NCI-H1105 treated with DMSO at 0.1 percent for 48 hours (cell line): ENCODE measurements at places on chromosomes 5 and 9.

DNA sequence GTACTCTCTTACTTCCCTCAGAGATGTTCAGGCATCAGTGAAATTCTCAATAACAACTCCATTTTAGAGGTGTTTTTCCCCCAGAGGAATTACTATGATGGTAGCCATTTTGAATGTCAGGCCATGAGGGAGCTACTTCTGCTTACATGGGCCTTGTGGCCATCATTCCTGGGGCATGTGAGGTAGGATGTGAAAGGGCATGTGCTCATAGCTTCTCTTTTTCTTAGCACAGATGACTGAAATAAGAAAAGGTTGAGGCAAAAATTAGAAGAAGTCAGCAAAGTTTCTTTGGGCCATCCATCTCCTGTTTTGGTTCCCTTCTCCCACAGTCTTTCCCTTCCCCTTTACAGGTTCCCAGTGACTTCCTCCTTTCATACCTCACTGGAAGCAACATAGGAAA, 68.8 kb downstream of the FEM1C start:
- no peak for DNase-seq

GRCh38 chr5:130502702-130503101, 598.4 kb downstream of the CHSY3 start:
- DNase-seq: no peak

DNA sequence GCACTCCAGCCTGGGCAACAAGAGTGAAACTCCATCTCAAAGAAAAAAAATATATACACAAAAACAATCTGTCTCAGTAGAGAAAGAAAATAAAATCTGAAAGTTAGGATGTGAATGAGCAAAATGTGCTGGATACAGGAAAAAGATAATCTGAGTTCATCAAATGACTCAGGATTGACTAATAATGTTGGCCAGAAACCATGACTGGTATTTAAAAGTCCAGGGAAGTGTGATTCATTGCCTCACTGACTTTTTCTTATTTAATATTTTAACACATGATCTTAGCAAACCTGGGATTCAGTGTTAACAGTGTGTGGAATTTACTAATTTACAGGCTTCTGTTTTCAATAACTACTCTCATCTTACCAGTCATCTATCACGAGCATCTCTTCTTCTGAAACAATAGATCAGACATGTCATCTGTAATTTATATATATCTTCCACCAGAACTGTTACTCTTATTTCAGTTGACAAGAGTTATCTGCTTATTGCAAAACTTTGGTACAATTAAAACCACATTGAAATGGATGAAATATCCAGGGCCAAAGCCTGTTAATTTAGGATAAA, 256.7 kb downstream of the CDH12 start:
- no peak for DNase-seq

- DNase-seq: peak; percentile 63
Observed at GRCh38 chr9:18398038-18398437, 75.9 kb upstream of the ADAMTSL1 start.

- DNase-seq: no peak
Observed at GRCh38 chr5:67998709-67999261, 216.8 kb upstream of the PIK3R1 start.

DNA sequence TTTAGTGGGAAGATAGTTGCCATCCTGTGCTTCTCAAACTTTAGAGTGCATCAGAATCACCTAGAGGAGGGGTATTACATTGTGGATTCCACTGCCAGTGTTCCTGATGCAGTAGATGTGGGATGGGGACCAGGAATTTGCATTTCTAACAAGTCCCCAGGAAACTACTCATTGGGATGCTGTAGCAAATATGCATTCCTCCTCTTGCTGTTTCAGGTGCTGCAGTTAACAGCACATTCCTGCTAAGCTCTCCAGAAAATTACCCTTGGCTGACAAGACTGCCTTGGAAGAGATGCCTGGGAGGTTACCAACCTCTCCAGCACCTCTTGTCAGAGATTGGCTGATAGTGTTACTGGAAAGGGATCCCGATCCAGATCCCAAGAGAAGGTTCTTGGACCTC, 270.5 kb downstream of the OSTF1 start:
- no peak for DNase-seq

DNA sequence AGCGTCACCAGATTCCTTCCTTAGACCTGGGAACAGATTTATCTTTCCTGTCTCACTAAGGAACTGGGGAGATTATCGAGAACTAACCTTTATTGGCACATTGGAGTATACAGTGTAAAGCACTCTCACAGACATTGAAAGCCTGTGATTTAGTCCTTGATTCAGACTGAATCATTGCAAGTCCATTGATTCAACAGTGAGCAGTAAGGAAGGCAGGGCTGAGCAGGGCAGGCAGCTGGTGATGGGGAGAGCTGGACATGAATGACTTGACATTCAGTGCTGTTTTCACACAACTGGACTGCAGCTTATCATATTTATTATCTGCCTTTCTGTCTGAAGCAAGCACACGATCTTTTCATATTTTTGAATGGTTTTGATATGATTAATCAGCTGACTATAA, 16.2 kb downstream of the ISOC1 start:
- no peak for DNase-seq

DNA sequence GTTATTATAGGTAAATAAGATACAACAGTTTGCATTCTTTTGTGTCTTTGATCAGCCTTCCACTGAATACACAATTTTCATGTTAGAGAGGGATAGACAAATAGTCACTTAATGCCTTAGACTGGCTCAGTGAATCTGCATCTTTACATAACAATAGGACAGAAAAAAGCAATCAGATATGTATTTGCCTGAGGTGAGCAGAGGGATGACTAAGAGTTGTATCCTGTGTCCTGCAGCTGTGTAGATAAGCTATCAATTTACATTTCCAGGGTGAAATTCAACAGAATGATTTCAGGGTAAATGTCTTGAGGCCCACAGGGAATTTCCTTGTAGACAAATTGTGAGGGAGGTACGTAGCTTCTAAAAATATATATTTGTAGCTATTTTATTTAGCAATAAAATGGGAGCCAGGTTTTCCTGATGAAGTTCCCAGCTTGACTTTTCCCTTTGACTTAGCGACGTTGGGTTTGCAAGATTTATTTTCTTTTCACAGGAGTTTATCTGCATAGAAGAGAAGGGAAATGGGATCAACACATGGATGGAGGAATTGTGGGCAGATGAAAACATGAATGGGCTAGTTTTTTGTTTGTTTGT, 586.1 kb upstream of the CDH6 start:
- DNase-seq: no peak

DNA sequence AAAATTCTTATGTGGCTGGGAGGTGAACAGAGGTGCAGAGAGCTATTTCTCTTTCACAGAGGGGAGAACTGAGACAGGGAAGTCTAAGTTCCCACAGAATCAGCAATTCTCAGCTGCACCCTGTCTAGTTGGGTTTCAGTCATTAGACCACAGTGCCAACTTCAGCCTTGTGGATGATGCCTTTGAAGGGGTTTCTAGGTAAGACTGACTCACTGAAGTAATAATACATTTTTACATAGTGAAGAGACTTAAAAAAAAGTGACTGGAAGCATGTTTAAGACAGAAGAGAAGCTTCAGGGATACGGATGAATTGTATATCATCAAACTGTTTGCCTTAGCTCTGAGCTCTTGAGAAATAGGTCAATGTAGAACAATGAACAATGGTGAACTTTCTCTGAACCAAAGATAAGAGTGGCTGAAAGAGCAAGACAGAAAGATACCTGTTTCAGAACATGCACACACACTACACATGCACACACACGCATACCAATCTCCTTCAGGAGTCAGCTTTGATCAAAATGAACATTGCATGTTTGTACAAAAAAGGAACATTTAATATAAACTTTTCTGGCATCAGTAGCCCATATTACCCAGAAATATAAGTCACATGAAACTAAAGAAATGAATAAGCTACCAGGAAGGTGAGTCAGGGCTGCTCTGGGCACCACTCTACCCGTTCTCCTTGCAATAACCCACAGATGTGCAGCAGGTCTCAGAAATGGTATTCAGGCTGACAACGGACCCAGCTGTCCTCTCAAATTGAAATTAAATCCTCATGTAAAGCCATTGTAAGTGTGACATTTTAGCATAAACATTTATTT, 12.6 kb upstream of the FYB1 start:
- DNase-seq: no peak

- no peak for DNase-seq
Observed at GRCh38 chr9:128972956-128973355, 25.5 kb downstream of the NUP188 start.

- DNase-seq: no peak
Observed at GRCh38 chr9:137664676-137665075, 45.9 kb downstream of the EHMT1 start.

- no peak for DNase-seq
Observed at GRCh38 chr5:121138495-121138907, 674.4 kb downstream of the PRR16 start.

- no peak for DNase-seq
Observed at GRCh38 chr5:179459771-179460170, 90.6 kb upstream of the RUFY1 start.

GRCh38 chr5:42591015-42591414, 165.6 kb upstream of the CCDC152 start:
- DNase-seq: no peak

DNA sequence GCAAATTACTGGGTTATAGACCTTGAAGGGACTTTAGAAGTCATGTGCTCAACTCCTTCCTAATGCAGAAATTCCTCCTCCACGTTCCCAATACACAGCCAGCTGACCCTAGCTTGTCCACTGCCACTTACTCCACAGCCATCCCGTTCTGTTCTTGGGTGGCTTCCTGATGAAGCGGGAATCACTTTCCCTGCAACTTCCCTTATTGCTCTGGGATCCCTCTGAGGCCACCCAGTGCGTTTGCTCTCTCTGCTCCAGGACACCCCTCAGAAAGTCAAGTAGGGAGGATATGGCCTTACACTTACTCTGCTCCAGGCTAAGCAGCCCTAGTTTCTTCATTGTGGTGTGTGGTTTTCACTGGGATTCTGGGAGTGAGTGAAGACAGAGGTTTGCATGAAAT, 55.5 kb downstream of the GALNT12 start:
- DNase-seq: no peak

DNA sequence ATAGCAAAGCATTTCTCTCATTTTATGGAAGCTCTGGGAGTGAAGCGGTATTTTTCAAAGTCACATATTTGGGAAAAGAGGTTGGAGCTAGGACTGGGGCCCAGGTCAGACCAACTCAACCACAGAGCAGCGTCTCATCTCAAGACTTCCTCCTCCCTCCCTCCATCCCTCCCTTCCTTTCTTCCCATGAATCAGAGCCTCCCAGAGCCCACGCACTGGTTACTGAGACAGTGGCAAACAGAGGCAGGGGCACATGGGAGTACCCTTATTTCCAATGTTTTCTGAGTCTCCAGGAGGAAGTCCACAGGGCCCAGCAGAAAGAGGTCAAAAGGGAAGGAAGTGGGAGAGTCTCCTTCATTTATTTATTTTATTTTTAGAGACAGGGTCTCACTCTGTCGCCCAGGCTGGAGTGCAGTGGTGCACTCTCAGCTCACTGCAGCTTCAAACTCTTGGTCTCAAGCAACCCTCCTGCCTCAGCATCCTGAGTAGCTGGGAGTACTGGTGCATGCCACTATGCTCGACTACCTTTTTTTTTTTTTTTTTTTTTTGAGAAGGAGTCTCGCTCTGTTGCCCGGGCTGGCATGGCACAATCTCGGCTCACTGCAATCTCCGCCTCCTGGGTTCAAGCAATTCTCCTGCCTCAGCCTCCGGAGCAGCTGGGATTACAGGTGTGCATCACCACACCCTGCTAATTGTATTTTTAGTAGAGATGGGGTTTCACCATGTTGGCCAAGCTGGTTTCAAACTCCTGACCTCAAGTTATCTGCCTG, 52.5 kb upstream of the CDKN2AIPNL start:
- DNase-seq: no peak

- peak; percentile 17 for DNase-seq
Observed at GRCh38 chr9:14232111-14232510, 81.8 kb downstream of the NFIB start.

GRCh38 chr9:30362373-30362772, 2022.1 kb upstream of the ACO1 start:
- no peak for DNase-seq

DNA sequence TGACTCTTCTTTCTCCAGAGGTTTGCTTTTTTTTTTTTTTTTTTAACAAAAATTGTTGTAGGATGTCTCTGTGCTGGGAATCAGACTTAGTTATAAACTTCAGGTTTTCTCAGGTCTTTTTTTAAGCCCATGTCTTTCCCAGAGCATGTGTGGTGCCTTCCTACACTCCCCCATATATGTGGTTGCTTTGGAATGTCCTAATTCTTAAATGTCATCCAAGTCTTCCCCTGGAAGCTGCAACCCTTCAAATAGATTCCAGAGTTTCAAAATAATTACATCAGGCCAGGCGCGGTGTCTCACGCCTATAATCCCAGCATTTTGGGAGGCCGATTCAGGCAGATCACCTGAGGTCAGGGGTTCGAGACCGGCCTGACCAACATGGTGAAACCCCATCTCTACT, 73.2 kb upstream of the FAM120A start:
- DNase-seq: no peak

GRCh38 chr9:33277484-33277883, 12.6 kb downstream of the CHMP5 start:
- no peak for DNase-seq

DNA sequence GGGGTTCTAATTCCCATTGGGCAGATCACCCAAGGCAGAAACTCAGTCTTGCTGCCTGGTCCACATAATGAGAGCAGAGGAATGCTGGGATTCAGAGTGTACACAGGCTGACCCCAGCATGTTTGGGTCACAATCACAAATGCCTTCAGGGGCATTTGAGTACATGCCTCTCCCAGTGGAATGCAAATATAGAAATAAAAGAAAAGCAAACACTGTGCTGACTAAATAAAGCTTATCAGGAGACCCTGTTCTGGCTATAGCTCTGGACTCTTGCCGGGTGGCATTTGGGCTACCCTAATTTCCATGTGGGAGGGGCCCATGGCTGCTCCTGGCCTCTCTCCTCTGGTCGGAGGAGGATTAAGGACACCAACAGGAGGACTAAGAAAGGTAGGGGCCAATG, 121.4 kb downstream of the DOCK8 start:
- no peak for DNase-seq

GRCh38 chr9:129783516-129784361, 19.2 kb upstream of the TOR1B start:
- peak; percentile 55 for DNase-seq

DNA sequence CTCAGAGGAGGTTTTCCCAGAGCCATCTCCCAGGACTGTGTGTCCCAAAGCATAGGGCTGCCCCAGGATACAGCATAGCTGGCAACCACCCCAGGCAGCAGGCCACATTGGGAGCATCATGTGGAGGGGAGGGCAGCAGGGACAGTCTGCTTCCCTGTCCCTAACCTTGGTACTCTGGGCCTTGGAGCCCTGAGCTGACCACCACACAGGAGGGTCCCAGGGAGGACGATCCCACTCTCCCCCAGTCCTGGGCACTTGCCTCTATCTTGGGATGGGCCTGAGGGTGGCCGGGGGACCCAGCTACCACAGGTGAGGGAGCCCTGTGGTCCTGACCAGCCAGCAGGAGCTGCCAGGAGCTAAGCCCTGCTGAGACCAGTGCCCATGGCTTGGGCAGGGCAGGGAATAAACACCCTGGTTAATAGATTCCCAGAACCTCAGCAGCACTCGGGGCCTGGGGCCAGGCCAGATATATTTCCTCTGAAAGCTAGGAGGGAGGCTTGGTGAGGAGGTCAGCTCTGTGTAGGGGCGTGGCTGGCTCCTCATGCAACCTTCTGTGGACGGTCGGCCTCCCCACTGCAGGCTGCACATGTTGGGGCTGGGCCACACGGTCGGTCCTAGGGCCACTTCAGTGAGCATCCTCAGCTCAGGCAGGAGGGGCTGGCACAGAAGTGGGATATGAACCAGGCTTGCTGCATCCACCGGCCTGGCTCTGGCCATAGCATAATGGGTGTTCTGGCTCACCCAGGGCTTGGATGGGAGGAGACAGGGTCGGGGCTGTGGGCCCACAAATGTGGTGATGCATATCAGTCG, 4.2 kb downstream of the NINJ1 start:
- DNase-seq: no peak

- no peak for DNase-seq
Observed at GRCh38 chr9:85969727-85970126, 28.8 kb downstream of the NAA35 start.
